ENCODE measurements at places on chromosomes 7 and 10.

GRCh38 chr7:46960970-46961369 lies 620.9 kb downstream of the TNS3 start:
- DNase-seq = no peak

DNA sequence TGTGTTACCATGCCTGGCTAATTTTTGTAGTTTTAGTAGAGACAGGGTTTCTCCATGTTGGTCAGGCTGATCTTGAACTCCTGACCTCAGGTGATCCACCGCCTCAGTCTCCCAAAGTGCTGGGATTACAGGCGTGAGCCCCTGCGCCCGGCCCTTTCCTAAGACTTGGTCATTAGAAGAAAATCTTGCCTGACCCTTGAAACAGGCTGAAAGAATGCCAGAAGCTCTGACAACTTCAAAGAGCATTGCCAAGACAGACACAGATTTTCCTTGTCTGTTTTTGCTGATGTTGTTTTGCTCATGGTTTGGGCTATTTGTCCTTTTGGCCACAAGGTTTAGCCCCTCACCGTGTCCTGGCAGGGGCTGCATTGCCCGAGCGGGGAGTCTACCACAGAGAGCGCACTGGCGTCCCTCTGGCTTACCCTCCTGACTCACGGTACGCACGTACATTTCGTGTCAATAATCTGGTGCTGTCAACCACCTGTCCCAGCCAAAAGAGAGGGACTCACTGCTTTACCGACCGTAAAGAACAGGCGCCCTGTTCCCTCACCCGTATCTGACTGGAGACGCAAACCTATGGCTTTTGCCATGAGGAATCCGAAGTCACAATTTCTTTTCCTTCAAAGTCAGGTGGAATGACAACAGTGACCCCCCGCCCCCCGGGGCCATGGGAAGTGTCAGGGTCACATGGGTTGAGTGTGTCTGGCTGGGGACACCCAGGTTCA lies 10.1 kb upstream of the INPP5A start:
- DNase-seq = no peak

GRCh38 chr10:32943854-32944661 lies 14.0 kb downstream of the ITGB1 start:
- no peak for DNase-seq

- DNase-seq = no peak
Measured at GRCh38 chr10:122875843-122876466, 3.4 kb downstream of the FAM24B start.

DNA sequence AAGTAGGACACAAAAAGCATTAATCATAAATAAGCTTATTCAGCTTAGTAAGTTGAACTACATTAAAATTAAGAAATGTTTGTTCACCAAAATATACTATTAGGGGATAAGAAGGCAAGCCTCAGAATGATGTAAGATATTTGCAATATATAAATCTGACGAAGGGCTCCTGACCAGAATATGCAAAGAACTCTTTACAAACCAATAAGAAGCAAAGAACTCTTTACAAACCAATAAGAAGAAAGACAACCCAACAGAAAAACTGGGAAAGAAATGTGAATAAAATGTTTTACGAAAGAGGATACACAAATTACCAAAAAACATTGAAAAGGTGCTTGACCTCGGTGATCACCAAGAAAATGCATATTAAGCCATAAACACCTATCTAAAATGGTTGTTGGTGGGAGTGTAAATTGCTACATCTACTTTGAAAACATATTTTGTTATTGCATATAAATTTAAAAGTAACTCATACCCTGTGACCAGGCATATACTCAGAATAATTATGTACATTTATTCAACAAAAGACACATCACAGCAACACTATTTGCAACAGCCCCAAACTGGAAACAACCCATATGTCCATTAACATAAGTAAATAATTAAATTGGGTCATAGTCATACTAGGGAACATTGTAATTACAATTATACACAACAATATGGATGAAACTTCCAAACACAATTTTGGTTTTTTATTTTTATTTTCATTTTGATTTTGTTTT lies 83.3 kb upstream of the CTBP2 start:
- DNase-seq = no peak

DNA sequence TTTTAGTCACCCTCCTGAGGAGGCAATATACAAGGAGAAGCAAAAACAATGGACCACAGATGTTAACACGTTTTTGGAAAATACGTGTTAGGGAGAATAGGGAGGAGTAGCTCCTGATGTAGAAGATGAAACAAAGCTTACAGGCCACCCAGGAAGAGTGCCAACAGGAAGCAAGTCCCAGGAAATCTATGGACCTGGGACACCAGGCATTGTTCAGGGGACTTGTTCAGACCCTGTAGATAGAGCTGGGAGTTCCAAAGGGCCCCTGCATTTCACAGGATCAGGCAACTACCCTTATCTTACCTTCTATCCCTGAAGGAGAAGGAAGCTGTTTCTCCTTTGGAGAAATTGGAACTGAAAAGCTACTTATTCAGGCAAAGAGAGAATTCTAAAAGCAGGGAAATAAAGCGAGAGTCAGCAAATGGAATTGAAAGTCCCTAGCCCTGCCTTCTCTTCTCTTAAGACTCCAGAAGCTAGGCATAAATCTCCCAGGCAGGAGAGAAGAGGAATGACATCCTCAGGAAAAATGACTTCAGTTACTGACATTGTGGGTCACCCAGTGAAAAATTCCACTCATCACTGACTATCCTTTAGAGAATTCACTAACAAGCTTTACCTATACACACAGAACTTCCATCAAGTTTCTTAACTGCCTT lies 77.7 kb upstream of the FAM3C start:
- no peak for DNase-seq

- no peak for DNase-seq
Measured at GRCh38 chr10:56623064-56623463, 262.0 kb upstream of the ZWINT start.

- DNase-seq = no peak
Measured at GRCh38 chr10:22185586-22185985, 32.2 kb downstream of the EBLN1 start.

Measured in activated T-helper 1 cell treated with anti-CD3 and anti-CD28 coated beads, Interleukin-2, amount 50 U/mL, for 16 hours (primary cell).